ENCODE measurements at places on chromosomes 5 and 9.

- no peak for DNase-seq
Measured at GRCh38 chr9:100600521-100601079, 22.7 kb downstream of the CAVIN4 start.

DNA sequence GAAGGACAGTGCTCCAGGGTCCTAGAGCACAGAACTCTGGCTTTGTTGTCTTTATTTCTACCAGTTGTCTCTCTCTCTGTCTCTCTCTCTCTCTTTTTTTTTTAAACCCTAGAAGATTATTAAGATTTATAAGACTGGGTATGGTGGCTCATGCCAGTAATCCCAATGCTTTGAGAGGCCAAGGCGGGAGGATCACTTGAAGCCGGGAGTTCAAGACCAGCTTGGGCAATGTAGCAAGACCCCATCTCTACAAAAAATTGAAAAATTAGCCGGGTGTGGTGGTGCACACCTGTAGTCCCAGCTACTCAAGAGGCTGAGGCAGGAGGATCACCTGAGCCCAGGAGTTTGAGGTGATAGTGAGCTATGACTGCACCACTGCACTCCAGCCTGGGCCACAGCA lies 65.0 kb upstream of the ABL1 start:
- DNase-seq: no peak

DNA sequence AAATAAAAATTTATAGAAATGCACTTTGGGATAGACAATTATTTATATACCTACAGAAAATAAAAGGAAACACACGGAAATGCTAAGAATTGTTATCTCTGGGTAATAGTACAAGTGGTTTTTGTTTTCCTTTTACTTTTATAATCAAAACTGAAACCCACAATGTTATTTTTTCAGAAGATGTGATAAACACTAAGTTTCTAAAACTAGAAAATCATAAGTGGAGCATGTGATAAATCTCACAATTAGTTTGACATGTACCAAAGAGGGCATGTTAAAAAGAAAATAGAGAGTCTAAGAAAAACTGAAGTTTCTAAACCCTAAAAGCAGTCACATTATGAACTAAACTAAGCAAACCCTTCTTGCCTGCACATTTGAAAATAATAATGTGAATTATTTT lies 61.1 kb downstream of the OXCT1 start:
- DNase-seq: no peak

DNA sequence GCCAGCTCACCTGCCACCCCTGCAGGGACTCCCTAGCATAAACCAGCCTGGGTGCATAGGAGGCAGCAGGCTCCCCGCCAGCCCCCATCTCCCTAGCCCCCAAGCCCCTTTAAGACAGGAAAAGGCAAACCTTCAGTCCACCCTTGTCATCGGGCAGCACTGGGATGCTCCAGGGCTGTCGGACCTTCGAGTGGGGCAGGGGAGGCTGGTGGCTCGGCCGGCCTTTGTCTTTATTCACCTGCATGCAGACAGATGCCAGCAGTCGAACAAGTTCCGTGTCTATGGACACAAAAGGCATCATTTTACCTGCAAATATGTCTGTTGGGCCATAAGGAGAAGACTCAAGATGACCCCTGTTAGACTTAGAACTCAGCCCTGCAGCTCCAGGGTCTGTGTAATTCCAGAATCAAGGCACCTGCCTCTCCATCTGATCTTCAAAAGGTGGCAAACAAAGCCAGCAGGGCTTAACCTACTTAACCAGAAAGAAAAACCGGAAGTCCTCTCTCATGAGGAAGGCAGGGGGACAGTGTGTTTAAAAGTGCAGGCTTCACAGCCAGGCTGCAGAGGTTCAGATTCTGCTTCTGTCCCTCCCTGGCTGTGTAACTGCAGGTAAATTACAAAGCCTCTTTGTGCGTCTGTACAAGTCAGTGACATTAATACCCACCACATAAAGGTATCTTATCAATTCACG lies 16.2 kb downstream of the ANKS6 start:
- no peak for DNase-seq

DNA sequence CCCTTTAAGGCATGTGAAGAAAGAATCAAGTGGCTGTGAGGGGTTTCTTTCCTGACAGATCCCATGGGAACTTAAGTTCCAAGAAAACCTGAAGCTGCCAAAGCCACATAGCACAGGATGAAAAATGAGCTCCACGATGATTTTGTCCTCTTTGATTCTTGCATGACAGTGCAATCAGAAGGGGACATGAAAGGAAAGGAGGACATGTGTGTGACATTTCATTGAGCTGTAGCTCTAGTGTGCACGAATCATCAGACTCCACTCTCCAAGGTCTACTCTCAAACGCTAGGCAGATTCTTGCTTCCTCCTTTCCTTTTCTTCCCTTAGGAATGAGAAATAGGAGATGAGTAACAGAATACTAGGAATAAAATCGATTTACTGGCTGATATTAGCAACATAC lies 142.0 kb downstream of the ZNF608 start:
- DNase-seq: no peak

DNA sequence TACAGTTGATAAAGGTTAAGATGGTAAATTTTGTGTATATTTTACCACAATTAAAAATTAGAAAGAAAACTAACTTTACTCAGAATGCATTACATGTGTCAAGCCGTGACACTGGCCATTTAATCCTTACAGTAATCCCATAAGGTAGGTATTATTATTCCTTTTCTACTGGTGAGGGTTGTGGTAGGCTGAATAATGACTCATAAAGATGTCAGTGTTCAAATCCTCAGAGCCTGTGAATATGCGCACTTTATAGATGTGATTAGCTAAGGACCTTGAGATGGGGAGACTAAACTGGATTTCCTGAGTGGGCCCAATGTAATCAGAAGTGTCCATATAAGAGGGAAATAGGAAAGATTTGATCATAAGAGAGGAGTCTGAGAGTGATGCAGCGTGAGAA lies 288.1 kb downstream of the TMEM167A start:
- DNase-seq: no peak

DNA sequence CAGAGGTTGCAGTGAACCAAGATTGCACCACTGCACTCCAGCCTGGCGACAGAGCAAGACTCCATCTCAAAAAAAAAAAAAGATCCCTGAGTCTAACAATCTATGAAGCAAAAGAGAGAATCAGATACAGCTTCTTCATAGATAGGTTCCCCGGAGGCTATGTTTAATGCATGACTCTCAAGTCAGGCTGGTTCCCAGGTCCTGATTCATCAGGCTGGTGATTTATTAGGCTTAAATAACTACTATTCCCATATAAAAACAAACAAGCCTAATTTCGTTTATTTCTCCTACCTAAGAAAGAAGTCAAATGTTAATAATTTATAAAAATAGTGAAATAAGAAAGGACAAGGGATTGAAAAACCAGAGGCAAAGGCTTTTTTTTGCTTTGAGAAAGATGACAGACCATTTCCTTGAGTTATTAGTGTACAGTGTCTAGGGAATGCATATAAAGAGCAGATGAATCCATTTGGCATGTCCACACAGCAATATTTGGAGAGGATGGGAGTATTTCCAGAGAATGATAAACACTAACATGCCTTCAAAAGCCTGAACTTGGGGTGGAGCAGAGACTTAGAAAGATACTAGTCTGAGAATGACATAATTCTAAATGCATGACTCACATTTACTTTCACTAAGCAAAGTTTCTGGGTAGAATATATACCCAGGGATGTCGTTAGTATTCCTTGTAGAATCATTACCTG lies 115.3 kb downstream of the NREP start:
- no peak for DNase-seq

- no peak for DNase-seq
Measured at GRCh38 chr9:21933865-21934264, 60.3 kb downstream of the CDKN2A start.

- no peak for DNase-seq
Measured at GRCh38 chr9:37430841-37431597, 8.5 kb downstream of the GRHPR start.

GRCh38 chr5:16178745-16179372 lies 732 bp downstream of the MARCHF11 start:
- peak; percentile 19 for DNase-seq

DNA sequence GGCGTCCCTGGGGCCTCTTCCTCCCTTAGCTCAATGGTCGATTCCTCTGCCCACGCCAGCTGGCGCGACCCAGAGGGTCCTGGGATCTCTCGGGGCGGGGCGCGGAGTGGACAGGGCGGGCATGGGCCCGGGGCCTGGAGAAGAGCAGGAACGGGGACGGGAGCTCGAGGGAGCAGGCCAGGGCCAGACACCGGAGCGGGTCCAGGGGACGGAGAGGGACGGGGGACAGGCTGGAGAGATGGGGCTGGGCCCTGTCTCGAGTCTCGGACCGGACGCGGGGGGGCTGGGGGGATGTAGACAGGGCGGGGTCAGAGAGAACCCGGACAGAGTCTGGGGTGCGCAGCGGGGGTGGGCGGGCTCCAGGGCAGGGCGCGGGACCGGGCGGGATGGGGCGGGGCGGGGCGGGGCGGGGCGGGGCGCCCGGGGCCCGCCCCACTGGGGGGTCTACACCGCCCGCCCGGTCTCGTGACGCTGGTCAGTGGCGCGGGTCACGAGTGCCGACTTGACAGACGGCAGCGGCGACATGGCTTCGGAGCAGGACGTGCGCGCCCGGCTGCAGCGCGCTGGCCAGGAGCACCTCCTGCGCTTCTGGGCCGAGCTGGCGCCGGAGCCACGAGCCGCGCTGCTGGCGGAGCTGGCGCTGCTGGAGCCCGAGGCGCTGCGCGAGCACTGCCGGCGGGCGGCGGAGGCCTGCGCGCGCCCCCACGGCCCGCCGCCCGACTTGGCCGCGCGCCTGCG lies at the start of gene UAP1L1:
Gene UAP1L1 (plus strand): TSS at position 508 of the 738 bp plus-strand sequence. CDS start 16 bp downstream, at position 524.
- peak; percentile 39 for DNase-seq

DNA sequence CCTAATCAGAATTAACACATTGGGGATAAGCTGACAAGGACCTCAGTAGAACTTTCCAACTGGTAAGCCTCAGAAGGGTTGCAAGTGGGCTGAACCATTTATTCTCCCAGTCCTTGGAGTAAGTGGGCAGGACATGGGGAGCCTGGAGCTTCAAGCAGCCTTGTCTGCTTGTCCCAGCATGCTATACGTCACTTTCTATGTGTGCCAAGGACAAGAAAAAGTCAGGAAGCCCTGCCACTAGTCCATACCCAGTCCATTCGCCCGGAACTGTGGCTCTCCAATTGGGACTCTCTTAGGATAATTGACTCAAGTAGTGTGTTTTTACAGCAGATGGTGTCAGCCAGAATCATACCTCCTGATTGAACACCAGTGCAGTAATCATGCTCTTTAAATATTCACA lies 62.6 kb upstream of the FRRS1L start:
- DNase-seq: no peak

DNA sequence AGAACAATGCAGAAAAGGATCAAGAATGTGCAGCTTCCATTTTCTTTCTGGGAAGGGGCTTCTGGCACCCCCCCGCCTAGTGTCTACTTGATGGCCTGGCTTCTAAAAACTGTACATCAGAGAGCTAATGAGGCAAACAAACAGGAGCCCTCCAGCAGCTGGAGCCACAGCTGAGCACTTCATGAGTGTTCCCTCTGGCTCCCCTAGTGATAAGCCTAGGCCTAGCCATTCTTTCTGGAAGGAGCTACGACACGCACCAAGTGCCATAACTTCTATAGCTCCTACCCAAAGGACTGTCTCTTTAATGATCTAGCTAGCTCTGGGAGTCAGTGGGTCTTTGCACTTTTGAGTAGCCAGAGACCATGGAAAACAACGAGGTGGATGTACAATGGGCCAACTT lies 66.1 kb downstream of the DNAH5 start:
- DNase-seq: no peak

GRCh38 chr9:33737811-33738606 lies 57.4 kb upstream of the PRSS3 start:
- no peak for DNase-seq

GRCh38 chr5:180301253-180301652 lies 9.4 kb upstream of the MAPK9 start:
- no peak for DNase-seq

GRCh38 chr5:172595596-172596455 lies 45.2 kb upstream of the NEURL1B start:
- no peak for DNase-seq

GRCh38 chr9:131682261-131682660 lies 57.6 kb downstream of the RAPGEF1 start:
- DNase-seq: no peak

DNA sequence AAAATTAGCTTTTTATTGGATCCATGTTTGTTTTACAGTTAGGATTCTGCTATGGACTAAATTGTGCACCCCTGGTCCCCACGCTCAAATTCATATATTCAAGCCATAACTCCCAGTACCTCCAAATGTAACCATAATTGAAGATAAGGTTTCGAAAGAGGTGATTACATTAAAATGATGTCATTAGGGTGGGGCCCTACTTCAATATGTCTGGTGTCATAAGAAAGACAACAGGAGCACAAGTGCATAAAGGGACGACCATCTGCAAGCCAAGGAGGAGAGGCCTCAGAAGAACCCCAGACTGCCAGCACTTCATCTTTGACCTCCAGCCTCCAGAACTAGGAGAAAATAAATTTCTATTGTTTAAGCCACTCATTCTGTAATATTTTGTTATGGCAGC lies 7.4 kb upstream of the HNRNPA0 start:
- no peak for DNase-seq

- DNase-seq: no peak
Measured at GRCh38 chr9:136520053-136520540, 25.8 kb downstream of the NOTCH1 start.

DNA sequence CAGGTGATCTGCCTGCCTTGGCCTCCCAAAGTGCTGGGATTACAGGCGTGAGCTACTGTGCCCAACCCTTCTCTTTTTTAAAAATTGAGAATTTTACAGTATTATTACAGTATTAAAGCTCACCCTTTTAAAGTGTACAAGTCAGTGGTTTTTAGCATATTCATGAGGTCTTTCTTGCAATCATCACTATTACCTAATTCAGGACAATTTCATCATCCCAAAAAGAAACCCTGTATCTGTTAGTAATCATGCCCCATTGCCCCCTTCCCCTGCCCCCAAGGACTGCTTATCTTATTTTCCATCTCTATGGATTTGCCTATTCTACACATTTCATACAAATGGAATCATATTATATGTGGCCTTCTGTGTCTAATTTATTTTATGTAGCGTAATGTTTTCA lies 22.6 kb upstream of the MEGF9 start:
- no peak for DNase-seq

DNA sequence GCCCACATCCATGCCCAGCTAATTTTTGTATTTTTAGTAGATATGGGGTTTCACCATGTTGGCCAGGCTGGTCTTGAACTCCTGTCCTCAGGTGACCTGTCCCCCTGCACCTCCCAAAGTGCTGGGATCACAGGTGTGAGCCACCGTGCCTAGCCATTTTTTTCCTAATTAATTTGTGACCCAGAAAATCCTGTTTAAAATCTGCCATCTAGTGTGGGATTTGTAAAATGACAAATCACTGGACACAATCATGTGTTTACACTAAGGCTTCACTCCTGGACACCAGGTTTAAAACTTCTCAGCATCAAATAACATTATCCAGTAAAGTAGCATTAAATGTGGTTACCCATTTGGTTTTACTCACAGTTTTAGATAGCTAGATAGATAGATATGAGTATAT lies 18.6 kb upstream of the KDM4C start:
- no peak for DNase-seq
